Activated CD8-positive, alpha-beta T cell treated with anti-CD3 and anti-CD28 coated beads, Interleukin-2, amount 10 ng/mL, durations not matched to agents 7 days and 5 days (primary cell): ENCODE measurements at places on chromosomes 2 and 18. TPM values are rescaled to one million over a fixed set of nuclear protein-coding genes. Genes with fewer than 3 reads are reported as not detected.

Gene ALKAL2
- not detected for total RNA-seq

GRCh38 chr2:11701206-11701605 is 31.2 kb upstream of the NTSR2 start:
- DNase-seq = no peak

GRCh38 chr18:40447820-40448219 is 1507.2 kb upstream of the PIK3C3 start:
- no peak for DNase-seq

DNA sequence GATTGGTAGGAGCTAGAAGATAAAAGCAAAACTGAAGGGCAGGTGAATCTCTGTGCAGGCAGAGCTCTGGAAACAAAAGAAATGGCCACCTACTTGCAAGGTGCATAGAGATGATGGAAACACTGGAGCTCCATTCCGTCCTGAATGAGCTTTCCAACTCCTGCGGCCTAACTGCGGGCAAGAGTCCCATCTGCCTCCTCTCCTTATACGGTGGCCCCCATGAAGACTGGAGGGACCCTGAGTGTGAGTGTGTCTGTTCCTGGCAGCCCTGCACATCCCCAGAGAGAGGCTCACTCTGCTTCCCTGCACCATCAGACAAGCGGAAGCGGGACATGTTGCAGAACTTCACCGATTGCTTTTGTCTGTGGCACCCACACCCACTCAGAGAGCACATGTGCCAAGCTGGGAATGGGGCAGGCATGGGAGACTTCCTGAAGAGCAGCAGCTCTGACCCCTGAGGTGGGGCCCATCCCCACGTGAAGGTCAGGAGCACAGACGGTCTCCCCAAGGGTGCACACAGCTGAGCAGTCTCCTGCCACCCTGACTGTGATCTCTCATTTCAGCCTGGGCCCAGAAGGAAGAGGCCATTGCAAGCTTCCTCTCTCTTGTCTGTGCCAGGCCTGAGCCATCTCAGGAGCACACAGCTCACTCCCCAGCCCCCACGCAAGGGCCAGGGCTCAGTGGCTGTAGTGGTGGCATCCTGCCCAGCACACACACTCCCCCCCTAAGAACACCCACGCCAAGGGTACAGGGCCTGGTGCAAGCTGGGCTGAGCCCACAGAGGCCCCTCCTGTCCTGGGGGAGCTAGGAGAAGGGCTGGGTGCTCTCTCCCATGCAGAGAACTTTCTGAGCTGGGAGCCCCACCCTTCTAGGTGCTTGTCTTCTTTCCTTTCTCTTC is 75.3 kb downstream of the STPG4 start:
- no peak for DNase-seq
